ENCODE measurements at places on chromosomes 6 and 20. TPM values are rescaled to one million over a fixed set of nuclear protein-coding genes. Genes with fewer than 3 reads are reported as not detected.
A peak's percentile ranks its signal among the peaks of the same experiment; 100 is the strongest.

DNA sequence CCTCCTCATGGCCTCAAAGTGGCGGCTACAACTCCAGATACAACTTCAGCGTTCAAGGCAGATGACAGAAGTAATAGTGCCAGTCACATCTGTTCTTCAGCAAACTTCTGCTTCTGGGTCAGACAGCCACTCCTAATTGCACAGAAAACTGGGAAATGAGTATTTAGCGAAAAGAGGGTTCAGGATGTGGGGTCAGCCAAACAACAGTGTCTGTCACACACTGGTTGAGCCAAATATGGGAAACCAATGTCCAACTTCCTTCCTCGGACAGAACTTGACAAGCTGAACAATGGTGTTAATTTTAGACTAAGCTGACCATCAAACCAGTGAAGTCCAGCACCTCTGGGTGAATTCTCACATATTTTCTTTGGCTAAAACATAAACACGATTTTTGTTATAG lies 22.1 kb downstream of the NUDT3 start:
- no peaks in the 10 kb centered on the region for H3K27me3 ChIP-seq
- no peak overlapping the region for H3K27ac ChIP-seq
- no peak overlapping the region for H3K4me3 ChIP-seq
- no peak for DNase-seq
- peaks cover 5% of the 10 kb centered on the region for H3K36me3 ChIP-seq
- peaks cover 26% of the 10 kb centered on the region for H3K4me1 ChIP-seq

- DNase-seq = no peak
- no peak overlapping the region for H3K4me3 ChIP-seq
- H3K36me3 ChIP-seq = no peaks in the 10 kb centered on the region
- no peaks in the 10 kb centered on the region for H3K27me3 ChIP-seq
- no peaks in the 10 kb centered on the region for H3K4me1 ChIP-seq
Measured at GRCh38 chr6:159904497-159904911, 13.7 kb downstream of the MAS1 start.

DNA sequence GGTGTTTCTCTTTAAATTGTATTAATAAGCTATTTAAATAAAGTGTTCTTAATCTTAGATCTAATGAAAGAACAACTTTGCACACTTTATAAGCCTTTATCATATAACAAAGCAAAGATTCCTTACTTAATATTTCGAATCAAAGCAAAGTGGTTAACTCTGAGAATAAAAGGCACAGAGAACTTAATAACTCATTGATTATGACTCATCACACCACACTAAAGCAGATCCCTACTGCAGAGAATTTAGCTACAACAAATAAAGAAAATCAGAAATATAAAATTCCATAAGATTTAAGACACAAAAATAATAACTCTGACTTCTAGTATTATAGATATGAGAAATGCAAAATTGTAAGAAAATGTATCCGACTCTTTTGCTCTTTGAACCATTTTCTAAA lies 135.6 kb upstream of the RUNX2 start:
- no peak for DNase-seq
- no peaks in the 10 kb centered on the region for H3K27me3 ChIP-seq
- no peak overlapping the region for H3K4me3 ChIP-seq
- H3K4me1 ChIP-seq = no peaks in the 10 kb centered on the region
- no peaks in the 10 kb centered on the region for H3K36me3 ChIP-seq

DNA sequence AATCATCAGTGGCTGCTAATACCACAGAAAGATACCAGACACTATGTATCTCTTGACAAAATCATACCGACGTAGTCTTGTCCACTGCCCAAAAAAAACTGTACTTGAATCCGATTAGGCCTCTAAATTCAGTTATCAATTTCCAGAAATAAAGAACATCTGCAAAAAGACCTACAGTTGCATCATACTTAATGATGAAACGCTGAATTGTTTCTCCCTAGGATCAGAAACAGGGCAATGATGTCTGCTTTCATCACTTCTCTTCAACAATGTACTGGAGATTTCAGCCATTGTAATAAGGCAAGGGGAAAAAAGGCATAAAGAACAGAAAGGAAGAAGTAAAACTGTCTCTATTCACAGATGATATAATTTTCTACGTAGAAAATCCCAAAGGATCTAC lies 152.0 kb downstream of the TASP1 start:
- H3K27ac ChIP-seq = no peak overlapping the region
- DNase-seq = no peak
- no peak overlapping the region for H3K4me3 ChIP-seq
- H3K27me3 ChIP-seq = no peaks in the 10 kb centered on the region

DNA sequence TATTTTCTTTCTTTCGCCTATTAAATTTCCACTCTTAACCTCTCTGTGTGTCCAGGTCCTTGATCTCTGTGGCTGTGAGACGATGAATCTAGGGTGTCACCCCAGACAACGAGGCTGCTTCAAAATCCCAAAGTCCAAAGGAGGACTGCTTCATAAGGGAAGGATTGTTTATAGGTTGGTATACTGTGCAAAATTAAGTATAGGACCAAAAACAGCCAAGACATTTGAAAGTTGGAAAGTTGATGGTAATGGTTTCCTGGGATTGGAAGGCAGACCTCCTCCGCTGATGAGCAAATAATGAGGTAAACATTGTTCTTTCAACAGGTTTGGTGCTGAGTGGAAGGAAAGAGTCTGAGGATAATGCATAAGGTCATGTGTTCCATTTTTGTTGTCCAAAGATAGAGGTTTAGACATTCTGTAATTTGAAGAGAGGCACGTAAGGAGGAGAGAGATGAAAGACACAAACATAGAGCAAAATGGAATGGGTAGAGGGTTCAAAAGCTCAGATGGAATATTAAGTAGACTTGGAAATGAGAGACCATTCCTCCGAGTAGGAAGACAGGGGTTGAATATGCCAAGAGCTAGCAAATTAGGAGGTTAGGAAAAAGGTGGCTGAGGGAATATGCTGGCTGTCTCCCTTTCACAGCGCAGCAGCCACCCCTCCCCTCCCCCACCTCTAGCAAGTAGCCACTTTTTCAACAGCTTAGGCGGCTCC lies 24.8 kb downstream of the ZNF311 start:
- peaks cover 53% of the 10 kb centered on the region for H3K4me1 ChIP-seq
- peak overlapping the region; percentile 38 for H3K4me3 ChIP-seq
- no peaks in the 10 kb centered on the region for H3K36me3 ChIP-seq
- H3K27ac ChIP-seq = peak overlapping the region; percentile 83

GRCh38 chr6:52260634-52261033 lies 16.3 kb upstream of the IL17F start:
- no peak overlapping the region for H3K27ac ChIP-seq
- no peak overlapping the region for H3K4me3 ChIP-seq
- DNase-seq = no peak
- no peaks in the 10 kb centered on the region for H3K27me3 ChIP-seq
- no peaks in the 10 kb centered on the region for H3K4me1 ChIP-seq

GRCh38 chr6:73564578-73565345 lies 43.9 kb upstream of the EEF1A1 start:
- no peaks in the 10 kb centered on the region for H3K4me1 ChIP-seq
- H3K36me3 ChIP-seq = no peaks in the 10 kb centered on the region
- H3K27me3 ChIP-seq = no peaks in the 10 kb centered on the region
- no peak for DNase-seq

DNA sequence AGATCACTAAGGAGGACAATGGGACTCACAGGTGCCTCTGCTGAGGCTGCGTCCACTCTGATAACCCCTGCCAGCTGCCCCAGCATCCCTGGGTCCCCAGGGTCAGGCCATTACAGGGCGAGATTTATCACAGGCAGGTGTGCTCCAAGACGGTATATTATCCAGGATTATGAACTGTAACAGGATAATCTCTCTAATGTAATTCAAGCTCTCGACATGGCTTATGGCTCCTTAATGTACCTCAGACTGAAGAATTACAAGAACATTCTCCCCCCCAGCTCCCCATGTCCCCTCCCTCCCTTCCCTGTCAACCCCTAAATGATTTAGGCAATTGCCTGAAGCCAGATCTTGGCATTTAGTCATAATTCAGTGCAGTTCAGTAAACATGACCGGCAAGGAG lies 86.8 kb downstream of the NCR2 start:
- no peak for DNase-seq
- no peaks in the 10 kb centered on the region for H3K4me1 ChIP-seq
- H3K4me3 ChIP-seq = no peak overlapping the region
- no peak overlapping the region for H3K27ac ChIP-seq
- no peaks in the 10 kb centered on the region for H3K36me3 ChIP-seq
- no peaks in the 10 kb centered on the region for H3K27me3 ChIP-seq

- H3K27ac ChIP-seq = no peak overlapping the region
- H3K36me3 ChIP-seq = no peaks in the 10 kb centered on the region
- no peaks in the 10 kb centered on the region for H3K4me1 ChIP-seq
- no peaks in the 10 kb centered on the region for H3K27me3 ChIP-seq
- no peak for DNase-seq
- H3K4me3 ChIP-seq = no peak overlapping the region
Measured at GRCh38 chr6:150263765-150264404, 104.9 kb upstream of the IYD start.

DNA sequence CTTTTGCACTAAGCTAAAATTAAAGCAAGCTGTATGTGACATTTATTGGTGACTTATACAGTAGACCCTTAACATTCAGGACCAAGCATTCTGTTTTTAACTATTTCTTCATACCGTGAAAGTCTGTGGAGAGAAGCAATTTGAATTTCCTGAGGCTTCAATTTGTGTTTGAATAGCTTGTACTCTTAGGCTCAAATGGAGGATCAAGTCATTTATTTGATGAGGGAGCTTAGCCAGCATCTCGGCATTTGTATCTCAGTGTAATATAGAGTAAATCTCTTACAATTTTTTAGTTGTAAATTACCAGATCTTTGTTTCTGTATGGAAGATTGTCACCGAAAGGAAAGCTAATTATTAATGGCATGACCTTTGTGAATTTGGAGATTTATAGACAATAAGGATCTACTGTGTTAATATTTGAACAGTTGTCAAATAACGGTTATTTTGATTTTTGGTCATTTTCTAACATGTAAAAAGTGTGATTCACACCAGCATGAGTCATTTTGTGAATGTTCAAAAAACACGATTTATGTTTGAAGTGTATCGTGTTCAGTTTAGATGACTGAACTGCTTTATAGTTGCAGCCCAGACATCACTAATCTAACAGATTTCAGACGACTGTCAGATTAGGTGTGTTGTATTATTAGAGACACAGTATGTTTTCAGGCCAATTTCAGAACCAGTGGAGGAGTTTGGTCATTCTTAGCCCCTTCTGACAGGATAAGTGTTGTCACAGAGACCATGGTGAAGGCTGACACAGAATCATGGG lies 332.9 kb downstream of the CDKAL1 start:
- H3K36me3 ChIP-seq = no peaks in the 10 kb centered on the region
- H3K27ac ChIP-seq = no peak overlapping the region
- H3K4me1 ChIP-seq = no peaks in the 10 kb centered on the region
- no peak for DNase-seq
- H3K4me3 ChIP-seq = no peak overlapping the region

USP49 gene
- total RNA-seq = 2.7 TPM

TULP1 gene
- total RNA-seq = not detected

LY86 gene
- not detected for total RNA-seq

SRSF3 gene
- total RNA-seq = 111 TPM

CRISP3 gene
- 6.1 TPM for total RNA-seq

SIRPB1 gene
- 1.5 TPM for total RNA-seq

MDFI gene
- 78.9 TPM for total RNA-seq

TMEM74B gene
- 1.1 TPM for total RNA-seq
